ENCODE measurements at places on chromosomes 3 and 15.

- DNase-seq: no peak
Measured at GRCh38 chr3:15528854-15529537, 7.5 kb upstream of the COLQ start.

- DNase-seq: no peak
Measured at GRCh38 chr3:171883893-171884279, 40.7 kb downstream of the TMEM212 start.

- DNase-seq: no peak
Measured at GRCh38 chr15:75051191-75051608, 27.8 kb downstream of the PPCDC start.

GRCh38 chr3:36813305-36813704, 49.0 kb upstream of the DCLK3 start:
- DNase-seq: no peak

- no peak for DNase-seq
Measured at GRCh38 chr3:46447228-46447985, 17.3 kb downstream of the LTF start.

GRCh38 chr3:126961791-126962461, 21.0 kb upstream of the PLXNA1 start:
- no peak for DNase-seq

GRCh38 chr3:122217901-122218300, 34.4 kb downstream of the CASR start:
- DNase-seq: no peak

DNA sequence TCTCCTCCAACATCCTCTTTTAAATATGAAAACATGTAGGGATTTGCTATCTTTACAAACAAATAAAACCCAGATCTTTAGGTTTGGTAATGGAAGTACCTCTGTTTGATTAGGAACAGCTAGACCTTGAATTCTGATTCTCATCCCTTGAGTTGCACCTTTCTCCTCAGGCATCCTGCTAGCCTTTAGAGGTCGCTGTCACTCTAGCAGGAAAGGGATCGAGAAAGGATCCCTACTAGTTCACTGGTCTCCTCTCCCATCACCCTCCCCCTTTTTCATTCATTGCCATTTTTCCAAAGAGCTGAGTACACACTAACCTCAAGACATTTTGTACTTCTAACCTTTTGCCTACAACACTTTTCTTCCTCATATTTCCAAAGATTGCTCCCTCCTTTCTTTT, 569.8 kb downstream of the RBMS3 start:
- DNase-seq: no peak

- DNase-seq: no peak
Measured at GRCh38 chr3:64518496-64518895, 169.3 kb downstream of the ADAMTS9 start.

DNA sequence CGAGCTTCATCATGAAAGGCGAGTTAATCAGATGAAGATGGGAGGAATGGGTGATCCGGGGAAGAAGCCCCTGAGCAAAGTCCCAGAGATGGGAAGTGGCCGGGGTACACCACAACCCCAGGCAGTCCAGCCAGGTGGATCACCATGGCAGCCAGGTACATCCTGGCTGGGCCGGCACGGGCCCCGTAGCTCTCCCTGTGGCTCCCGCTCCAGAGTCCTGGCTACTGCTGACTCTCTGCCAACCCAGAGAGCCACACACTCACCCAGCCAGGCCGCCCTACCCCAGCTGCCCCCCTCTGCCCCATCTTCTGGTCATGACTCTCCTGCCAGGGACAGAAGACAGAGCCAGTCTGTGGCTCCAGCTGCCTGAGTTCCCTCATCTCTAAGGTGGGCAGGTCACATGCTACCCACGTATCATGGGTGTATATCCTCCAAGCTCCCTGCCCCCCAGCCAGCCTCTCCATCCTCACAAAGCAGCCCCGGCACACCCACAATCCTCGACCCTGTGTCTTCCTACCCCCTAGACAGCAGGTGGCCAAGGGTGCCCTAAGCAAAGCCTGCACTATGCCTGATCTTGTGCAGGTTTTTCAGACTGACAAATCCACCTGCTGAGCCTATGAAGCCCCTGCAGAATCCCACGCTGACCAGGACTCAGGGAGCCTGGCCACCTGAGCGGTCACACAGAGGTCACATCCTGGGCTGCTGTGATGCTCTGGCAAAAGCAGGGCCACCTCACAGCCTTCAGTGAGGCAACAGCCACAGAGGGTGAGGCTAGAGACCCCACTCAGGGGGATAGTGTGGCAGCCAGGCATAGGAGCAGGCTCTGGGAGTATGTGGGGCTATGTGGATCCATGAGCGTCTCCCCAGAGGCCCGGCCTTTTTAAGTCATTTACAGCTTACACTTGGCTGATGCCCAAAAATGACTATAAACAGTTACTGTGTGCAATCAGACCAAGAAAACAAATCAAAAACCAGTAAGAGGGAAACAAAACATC, 13.2 kb downstream of the XXYLT1 start:
- DNase-seq: no peak

GRCh38 chr3:46884929-46885328, 7.4 kb downstream of the PTH1R start:
- DNase-seq: no peak

DNA sequence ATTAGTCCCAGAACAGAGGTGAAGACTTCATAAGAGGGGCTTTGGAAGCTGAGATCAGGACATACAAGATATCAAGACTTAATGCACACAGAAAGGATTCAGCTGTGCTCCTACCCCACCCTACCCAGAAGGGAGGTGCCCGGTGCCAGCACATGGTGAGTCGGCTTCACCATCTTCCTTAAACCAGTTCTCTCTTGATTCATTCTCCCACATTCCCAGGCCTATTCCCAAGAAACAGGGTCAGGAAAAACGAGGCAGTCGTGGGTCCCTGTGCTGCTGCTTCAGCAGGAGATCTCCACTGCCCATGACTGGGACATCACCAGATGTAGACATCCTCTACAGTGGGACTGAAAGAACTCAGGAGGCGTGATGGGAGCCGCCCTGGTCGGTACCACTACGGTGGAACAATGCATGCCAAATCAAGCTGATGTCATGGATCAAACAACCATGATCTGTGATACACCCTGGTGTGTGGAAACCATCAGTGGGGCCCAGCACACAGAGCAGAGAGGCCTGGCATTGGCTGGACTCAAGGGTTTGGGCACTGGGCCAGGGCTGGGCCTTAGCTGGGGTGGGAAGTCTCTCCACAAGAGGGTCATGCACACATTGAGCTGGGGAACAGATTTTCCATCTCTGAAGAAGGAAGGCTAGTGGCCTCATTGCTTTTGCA, 41.9 kb downstream of the CCDC12 start:
- DNase-seq: no peak

- no peak for DNase-seq
Measured at GRCh38 chr15:66911131-66911700, 154.2 kb upstream of the SMAD3 start.

GRCh38 chr3:47932421-47932820, 83.8 kb downstream of the MAP4 start:
- DNase-seq: no peak

GRCh38 chr15:99416191-99417188, 149.3 kb upstream of the MEF2A start:
- DNase-seq: no peak

GRCh38 chr3:52144034-52144795, 10.0 kb downstream of the POC1A start:
- peak; percentile 74 for DNase-seq

- no peak for DNase-seq
Measured at GRCh38 chr3:59817511-59817910, 767.7 kb upstream of the CFAP20DC start.

DNA sequence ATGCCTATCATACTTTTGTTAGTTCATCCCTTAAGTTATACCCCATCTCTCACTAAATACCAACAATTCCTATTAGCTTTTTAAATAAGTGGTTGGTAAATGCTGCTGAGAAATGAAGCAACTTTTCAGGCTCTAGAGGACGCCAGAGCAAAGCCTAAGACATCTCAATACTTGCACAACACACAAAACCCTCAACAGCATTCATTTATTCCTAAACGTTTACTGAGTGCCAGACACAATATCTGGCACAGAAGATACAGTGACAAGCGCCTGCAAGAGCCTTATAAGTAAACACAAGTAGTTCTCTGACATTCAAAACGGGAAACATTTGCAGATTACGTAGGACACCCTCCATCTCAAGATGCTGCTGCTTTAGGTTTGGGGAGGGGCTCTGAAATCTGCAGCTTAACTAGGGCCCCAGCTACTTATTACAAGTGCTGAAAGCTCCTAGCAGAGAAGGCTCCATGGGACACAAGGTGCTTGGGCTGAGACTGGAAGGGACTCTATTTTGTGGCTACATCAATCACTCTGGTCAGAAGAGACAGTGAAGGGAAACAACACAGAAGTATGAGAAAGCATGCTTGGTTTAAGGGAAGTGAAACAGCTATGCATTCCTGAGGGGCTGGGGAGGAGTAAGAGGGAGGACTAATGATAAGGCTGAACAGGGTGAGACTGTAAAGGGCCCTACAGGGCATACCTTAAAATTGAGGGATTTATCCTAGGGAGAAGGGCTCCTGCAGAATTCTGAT, 311.3 kb downstream of the PLCL2 start:
- DNase-seq: no peak
